ENCODE measurements at places on chromosomes 1 and 21.

- peak; percentile 16 for DNase-seq
Measured at GRCh38 chr21:36806103-36806502, 107.2 kb downstream of the SIM2 start.

DNA sequence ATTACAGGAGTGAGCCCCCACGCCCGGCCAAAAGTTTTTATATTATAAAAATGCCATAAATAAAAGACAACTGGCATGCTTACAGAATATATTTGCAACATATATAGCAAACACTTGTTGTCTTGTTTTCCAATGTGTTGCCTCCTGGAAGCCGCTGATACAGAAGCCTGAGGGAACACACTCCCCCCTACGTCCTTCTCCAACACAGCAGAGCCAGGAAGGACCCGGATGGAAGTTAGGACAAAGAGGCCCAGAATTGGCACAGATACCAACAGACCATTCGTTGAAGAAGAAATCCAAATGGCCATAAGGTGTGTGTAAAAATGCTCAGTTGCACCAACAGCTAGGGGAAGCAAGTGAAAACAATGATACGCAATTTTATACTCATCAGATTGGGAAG, 1.3 kb upstream of the PLA2G5 start:
- DNase-seq: no peak

DNA sequence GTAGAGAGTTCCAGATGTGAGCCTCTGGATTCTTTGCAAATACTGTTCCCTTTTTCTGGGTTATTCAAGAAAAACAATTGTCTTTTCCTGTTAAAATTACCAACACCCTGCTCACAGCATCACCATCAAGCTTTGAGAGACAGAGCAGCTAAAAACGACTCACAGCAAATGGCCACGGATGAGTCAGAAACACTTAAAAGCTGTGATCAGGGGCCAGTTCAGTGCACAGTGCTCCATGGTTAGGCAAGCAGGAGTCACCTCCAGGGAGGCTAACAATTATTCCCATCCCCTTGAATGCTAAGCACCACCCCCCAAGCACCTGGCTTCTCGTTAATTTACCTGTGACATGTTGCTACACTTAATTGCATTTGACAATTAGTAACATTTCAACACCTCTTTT, 128.4 kb upstream of the CAMK1G start:
- no peak for DNase-seq

DNA sequence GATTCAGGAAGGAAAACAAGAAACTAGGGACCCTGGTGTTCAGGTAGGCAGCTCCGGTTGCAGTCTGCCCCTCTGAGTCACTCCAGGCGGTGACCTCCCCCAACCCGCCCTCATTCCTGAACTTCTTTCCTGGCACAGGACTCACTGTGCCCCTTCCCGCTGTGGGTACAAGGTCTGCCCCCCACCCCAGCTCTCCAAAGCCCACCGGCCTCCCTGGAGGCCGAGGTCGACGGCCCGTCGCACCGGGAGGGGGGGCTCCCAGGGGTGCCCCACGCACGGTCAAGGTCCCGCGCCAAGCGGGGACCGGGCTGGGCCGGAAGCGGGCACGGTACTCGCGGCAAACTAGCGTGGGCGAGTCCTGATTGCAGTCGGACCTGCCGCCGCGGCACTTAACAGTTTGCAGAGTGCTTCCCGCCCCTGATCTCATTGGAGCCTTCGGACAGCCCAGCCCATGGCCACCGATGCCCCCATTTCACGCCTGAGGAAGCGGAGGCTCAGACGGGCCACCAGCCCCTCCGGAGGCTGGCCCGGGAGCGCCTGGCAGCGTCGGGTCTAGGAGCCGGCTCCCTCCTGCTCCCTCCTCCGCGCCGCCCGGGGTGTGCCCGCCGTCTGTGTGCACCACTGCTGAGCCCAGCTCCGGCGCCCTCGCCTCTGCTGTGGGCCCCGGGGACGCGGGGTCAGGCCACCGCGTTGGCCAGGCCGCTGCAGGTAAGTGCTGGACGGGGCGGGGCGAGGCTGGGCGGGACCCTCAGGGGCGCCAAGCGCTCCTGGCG, at the start of gene GJB3:
Gene GJB3 (plus strand): TSS at position 144 of the 773 bp plus-strand sequence. CDS start 3,549 bp downstream, outside the sequence.
- no peak for DNase-seq

DNA sequence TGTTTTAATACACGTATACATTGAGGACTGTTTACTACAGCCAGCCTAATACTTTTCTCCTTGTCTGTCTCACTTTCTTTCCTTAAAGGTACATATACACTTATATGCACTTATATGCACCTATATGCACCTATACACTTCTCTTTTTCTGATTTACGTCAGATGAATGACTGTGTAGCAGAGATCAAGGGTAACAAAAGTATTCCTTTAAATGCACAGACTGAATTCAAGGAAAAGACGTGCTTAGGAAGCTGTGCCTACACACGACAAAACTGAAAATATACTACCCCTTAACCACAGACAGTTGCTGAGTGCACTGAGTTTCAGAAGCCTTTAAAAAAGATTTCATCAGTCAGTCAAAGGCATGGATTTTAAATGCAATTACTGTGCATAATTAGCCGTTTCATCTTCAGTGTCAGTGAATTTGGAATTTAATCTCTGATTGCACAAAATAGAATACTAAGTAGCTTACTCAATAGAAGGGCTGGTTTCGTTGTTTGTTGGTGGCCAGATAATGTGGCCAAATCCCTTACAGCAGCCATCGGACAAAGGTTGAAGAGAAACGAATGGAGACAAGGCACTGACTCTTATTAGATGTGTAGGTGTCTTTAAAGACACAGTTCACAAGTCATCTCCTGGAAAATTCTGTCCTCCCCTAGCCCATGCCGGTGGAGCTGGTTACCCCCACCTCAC, 38.3 kb upstream of the TARBP1 start:
- DNase-seq: no peak

GRCh38 chr1:32208891-32209328, at the start of gene DCDC2B:
Gene DCDC2B (plus strand): TSS chr1:32209089. CDS start chr1:32209094, 5 bp downstream.
- DNase-seq: peak; percentile 35

DNA sequence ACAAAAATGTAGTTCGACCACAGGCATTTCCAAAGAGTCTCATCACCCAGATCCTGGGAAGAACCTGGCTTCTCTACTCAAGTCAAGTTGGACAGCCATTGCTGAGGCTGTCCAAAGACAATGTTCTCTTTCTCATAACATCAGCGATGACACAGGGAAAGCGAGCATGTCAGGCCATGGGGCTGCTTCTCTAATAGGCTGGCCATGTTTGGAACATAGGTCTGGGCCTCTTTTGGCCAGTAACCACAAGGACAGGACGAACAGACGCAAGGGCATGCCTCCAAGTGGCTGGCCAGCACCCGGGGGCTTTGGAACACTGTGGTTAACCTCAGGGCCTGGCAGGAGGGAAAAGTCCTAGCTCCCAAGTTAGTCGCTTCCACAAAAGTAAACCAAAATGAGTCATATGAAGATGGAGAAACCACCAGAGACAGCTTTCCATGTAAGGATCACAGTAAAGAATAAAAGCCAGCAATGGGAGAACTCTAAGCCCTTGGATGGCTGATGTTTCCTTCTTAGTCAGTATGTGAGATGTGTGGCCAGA, 80.6 kb upstream of the SLC44A3 start:
- DNase-seq: peak; percentile 97

GRCh38 chr1:180241716-180242544, 11.9 kb downstream of the LHX4 start:
- peak; percentile 12 for DNase-seq

DNA sequence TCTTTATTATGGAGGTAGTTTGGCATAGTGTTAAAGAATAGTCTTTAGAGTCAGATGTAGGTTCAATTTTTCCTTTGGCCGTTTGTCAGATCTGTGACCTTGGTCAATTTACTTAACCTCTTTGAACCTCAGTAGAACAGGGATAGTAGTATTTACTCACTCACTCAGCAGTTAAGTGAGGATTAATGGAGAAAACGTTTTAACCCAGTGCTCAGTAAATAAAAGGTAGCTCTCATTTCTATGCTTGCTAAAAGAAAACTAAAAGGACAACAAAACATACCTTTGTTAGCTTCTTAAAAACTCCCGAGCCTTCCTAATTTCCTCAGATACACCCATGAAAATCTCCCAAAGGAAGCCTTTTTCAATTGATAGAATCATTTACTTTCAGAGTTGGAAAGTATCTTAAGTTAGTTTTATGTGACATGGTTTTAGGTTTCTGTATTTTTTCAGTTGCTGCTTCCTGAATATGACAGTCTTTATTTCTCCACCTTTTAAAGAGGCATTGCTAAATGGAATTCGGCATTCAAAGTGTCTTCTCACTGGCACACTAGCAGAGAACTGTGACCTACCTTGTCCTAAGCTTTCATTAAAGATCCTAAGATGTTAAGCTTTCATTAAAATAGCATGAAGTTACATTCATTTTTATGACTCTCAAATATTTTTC, 7.8 kb downstream of the ABCD3 start:
- DNase-seq: no peak

GRCh38 chr1:56540467-56540866, 38.9 kb downstream of the PLPP3 start:
- DNase-seq: no peak

DNA sequence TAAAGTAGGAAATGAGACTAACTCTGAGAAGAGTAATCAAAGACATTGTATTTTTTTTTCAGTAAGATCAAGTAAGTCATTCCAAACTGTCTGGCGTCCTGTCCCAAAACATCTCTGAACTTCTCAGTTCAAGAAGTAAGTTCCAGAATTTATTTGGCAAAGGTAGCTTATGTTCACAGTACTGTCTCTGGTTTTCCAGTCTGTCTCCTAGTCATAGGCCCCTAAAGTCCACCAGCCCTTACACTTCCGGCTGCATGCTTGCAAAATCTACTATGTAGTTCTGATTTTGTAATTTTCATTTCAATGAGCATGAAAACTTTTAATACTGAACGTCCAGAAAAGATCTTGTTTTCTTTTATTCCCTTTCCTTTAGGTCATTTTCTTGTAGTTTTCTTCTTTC, 61.4 kb upstream of the S1PR1 start:
- no peak for DNase-seq

GRCh38 chr1:162578071-162578700, 16.7 kb downstream of the UAP1 start:
- DNase-seq: no peak
